ENCODE measurements at places on chromosomes 1 and 21.

DNA sequence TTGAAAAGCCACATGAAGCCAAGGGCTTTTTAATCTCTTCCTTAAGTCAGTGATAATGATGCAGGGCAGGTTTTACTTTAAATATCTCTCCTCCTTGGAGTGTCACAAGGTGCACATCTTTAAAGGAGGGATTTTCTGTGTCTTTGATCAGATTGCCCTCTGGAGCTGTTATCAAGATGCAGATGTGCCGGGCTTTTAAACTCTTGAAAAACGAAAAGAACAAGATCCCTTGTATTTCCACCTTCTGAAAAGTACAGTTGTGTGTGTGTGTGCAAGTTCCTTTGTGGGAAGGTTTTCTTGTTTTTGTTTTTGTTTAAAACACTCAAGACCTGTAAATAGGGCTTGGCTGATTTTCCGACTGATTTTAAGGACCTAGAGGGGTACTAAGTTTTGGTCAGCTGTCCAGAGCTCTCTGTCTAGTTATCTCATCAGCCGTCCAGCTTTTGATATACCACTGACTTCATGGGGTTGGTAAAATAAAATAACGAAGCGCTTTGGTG is 1.6 kb downstream of the MARK1 start:
- no peak for DNase-seq

DNA sequence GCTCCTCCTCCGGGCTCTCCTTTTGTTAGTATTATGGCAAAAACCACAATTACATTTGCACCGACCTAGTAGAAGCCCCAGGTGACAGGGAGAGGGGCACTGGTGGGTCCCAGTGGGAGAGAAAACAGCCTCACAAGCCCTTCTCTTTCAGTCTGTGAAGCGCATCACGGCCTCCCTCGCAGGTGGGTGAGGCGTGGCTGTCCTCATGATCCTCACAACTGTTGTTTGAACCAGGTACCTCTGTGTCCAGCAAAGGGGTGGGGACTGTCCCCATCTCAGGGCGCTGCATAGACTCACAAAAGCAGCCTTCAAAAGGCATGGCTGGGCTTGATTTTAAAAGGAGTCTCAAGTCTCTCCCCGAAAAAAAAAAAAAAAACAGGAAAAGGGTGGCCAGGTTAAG is 7.9 kb upstream of the C2CD2 start:
- no peak for DNase-seq

DNA sequence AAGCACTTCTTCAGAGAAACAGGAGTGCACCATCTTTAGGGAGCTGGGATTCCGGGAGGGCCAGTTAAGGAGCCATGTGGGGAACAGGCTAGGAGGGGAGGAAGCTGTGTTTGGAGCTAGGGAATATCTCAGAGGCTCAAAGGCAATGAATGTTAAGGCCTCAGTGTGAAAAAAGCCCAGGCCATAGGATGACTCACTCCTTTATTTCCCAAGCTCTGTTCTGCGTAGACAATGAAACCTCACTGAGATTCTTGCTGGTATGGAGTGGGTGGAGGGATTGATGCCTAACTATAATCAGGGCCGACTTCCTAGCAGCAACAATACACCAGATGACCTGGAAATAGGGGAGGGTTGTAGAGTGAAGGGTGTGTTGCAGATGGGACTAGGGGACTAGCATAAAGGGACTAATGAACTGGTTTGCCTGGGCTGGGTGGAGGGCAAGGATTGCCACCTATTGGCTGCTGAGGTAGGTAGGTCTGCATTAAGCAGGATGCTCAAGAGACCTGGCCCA is 2.1 kb downstream of the GNAT2 start:
- no peak for DNase-seq

DNA sequence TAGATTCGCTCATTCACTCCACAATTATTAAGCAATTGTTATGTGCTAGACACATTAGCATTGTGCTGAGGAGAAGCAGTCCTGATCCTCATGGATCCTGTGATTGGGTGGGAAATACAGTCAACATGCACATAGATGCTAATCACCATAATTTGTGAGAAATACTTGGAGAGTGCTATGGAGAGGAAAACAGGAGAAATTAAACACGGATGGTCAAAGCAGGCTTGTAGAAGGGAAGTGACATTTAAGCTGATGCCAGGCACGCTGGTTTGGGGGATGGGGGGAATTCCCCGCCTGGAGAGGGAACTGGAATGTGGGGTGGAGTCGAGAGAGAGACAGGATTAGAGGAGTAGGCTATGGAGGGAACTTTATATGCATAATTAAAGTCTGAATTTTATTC is 52.2 kb upstream of the L1TD1 start:
- no peak for DNase-seq

- DNase-seq = no peak
Measured at GRCh38 chr1:31497601-31498000, 78.7 kb upstream of the TINAGL1 start.
